ENCODE measurements at places on chromosomes 1 and 21.

DNA sequence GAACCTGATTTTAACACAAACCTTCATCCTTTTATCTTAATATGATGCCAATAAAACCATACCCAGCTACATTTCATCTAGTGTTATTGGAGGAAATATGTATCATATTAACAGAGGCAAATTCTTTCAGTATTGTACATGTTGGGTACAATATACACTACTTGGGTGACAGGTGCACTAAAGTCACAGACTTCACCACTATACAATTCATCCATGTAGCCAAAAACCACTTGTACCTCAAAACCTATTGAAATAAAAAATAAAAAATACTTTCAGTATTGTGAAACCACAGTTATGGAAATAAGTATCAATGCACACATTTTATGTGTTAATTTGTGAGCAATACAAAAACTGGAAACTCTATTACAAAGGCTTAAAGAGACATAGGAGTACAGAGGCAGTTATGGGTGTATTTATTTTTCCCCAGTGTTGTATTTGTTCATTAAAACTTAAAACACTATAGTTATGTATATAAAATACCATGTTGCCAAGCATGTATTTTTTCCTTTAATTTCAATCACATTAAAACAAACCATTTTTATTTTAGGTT lies 25.1 kb upstream of the GPR88 start:
- no peak for DNase-seq

DNA sequence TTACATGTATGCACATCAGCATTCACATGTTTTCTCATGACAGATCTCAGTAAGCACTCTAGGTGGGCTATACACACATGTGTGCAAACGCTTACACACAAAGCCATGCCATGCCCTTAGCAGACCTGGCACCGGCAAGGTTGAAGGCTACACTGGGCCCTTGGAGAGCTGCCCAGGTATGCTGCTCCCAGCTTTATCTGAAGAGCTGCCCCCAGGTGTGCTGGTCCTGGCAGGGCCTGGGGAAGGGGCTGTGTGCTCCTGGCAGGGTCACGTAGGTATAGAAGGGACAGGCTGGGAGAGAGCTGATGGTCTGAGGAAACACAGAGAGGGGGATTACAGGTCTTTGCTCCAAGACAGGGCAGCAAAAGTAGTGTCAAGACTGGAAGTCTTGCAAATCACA lies 146.7 kb upstream of the VANGL1 start:
- no peak for DNase-seq

DNA sequence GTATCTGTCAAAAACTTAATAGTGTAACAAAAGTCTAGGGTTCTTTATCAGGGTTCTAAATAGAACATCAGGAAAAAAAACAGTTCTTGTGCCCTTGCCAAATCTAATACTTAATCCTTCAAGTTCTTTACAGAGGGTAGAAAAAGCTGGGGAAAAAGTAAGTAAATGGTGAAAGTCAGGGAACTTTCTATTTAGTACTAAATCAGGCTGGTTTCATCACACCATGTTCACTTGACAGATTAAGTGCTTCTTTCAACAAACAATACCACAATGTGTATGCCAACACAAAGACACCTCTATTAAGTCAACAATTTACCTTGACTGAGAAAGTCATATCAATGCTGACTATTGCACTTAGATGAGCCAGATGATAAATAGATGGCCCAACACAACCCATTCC lies 9.7 kb downstream of the DBT start:
- DNase-seq: no peak

DNA sequence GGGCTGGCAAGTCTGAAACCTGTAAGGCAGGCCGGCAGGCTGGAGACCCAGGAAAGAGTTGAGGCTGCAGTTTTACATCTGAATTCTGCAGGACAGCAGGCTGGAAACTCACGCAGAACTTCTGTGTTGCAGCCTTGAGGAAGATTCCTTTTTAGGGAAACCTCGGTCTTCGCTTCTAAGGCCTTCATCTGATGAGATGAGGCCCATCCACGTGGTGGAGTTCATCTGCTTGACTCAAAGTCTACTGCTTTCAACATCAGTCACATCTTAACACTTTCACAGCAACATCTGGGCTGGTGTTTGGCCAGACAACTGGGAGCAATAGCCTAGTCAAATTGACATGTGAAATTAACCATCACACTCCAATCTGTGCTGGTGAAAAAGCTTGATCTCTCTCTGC lies 57.1 kb downstream of the EVA1C start:
- no peak for DNase-seq

DNA sequence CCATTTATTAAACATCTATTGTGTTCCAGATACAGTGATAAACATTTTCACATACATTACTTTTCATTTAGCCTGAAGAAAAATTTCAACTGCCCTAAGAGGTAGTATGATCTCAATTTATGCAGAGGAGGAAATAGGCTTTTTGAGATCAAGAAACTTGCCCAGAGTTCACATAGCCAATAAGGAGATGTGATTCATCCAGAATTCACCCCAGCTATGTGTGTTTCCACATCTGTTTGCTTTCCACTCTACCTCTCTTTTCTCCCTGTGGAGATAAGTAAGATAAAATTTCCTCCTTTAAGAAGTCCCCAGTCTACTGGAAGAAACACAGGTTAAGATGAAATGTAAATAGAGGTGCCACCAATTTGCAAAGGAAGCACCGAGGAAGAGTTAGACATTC lies 199.7 kb upstream of the C8B start:
- no peak for DNase-seq

GRCh38 chr1:224867715-224868114 lies 61.8 kb upstream of the DNAH14 start:
- no peak for DNase-seq

GRCh38 chr1:34712007-34712688 lies 42.7 kb upstream of the GJB5 start:
- DNase-seq: no peak

GRCh38 chr1:88890791-88891317 lies 513 bp downstream of the GTF2B start:
- DNase-seq: no peak

DNA sequence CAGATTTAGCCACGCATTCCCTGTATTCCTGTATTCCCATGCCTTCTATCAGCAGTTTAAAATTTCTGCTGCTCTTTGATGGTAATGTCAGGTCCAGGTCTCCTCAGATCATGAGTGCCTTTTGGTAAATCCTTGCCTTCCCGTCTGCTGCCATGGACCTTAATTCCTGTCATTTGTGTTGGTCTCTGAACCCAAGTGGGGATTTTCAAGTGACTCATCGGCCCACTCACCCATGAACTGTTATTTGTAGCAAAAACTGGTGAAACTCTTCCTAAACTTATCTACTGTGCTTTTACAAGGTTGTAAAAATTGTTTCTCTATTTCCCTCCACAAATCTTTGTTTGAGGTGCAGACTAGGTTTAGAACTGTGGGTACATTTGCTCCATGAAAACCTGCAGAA lies 47.4 kb downstream of the ACTN2 start:
- DNase-seq: no peak

DNA sequence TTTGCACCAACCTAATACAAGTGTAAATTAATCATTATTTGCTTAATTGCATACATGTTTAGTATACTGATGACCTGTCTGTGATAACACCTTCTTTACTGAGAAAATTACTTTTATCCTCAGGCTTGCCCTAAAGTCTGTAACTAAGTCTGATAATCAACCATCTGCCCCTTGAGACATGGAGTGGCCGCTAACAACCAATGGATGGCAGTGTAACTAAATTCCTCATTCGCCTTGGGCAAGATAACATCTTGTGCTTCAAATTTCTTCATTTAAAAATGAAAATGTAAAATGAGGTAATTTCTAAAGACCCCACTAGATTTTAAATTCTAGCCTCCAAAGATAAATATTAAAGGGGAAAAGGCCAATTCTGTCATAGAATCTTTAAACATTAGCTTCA lies 85.1 kb downstream of the ENAH start:
- DNase-seq: no peak

GRCh38 chr21:15935530-15935929 lies 205.7 kb downstream of the USP25 start:
- no peak for DNase-seq

DNA sequence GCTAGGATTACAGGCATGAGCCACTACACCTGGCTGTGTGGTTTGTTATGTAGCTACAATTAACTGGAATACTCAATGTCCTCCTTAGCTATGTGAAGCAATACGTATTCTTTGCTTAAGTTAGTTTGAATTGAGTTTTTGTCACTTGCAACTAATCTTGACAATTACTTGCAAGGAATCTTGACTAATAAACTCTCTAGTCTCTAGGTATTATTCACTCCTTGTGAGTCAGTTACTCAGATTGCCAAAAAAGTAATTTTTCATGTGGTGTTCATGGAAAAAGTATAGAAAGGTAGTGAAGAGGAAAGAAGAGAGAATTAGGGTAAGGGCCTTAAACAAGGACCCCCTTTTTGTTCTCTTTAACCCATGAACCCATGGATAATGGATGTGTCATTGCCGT lies 7.6 kb upstream of the SNX27 start:
- no peak for DNase-seq

- DNase-seq: no peak
These were observed 69.1 kb downstream of the KAZN start for GRCh38 chr1:14667651-14667984.

DNA sequence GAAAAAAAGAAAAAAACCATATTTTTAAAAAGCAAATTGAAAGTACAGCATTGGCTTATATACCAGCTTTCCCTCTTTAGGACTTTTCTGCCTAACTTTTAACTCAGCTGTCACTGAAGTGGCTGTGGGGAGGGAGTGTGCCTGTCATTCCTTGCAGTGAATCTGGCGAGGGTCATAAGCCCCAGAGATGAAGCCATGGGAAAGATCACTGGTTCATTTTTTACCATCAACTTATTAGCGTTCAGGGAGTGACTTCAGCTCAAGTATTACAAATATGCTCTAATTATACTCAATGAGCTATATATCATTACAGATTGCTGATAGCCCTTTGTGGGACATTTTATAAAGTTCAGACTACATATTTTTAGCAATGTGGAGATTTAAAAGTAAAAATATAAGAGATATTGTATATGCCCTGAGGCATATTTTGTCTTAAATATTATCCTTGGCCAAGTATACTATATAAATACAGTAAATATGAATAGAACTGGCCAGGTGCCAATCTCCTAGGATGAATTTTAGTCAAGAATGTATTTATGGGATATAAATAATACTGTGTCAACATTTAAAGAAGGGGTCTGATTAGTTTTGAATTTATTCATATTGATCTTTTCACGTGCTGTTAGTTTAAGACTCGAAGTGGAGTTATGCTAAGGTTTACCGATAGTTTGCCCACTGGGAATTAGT lies 4.4 kb downstream of the TGFB2 start:
- DNase-seq: no peak

DNA sequence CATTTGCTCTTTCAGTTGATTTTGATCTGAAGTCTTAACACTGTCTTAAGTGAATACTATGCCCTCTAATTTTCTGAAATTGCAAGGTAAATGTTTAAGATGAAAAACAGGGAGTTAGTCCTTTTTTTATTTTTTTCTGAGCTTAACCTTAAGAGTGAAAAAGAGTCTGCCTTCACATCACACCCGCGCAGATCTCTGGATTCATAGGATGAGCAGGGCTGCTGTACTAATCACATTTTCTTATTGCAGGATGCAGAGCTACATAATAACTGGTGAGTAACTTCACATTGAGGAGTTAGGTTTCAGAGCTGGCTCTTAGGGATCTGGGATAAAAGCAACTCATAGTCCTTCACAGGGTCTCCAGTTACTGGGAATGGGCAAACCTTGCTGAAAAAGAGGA lies 188.7 kb upstream of the ATP1B1 start:
- no peak for DNase-seq

DNA sequence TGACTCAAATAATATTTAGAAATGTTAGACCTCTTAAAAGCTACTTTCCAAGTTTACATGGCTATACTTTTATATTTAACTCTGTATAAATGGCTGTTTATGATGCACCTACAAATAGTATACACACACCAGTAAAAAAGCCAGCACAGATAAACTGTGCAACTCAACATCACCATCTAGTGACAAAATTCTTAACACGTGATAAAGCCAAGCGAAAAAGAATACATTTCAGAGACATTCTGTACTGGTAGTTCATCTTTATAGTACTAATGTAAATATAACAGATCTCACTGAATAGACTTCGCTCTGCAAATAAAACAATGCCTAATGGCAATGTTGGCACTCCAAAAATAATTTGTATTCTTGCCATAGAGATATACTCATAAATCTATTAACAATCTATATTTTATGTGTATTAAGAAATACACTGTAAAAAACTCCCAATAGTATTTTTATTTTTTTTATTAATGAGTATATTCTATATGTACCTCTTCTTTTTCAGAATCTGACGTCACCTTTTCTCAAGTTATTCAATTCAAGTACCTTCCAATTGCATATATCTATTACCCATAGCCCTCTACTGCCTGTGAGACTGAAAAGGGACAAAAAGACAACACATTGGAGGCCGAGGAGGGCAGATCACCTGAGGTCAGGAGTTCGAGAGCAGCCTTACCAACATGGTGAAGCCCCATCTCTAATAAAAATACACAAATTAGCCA lies 100.2 kb downstream of the DPYD start:
- no peak for DNase-seq

DNA sequence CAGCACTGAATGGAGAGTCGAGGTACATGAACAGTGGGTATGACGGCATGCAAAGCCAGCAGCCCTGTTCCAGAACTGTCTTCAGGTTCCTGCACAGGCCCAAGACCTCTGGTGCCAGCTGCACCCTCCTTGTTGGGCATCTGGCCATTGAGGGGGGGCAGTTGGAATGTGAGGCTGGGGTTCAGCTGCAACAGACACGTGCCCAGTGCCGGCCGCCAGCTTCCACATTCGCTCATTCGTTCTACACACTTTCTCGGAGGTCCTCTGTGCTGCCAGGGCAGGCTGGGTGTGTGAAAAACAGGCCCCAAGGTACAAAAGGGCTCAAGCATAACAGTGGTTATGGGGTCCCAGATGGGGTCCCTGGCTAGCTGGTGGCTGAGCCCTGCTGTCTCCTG lies 37.9 kb upstream of the SLC19A1 start:
- DNase-seq: no peak

DNA sequence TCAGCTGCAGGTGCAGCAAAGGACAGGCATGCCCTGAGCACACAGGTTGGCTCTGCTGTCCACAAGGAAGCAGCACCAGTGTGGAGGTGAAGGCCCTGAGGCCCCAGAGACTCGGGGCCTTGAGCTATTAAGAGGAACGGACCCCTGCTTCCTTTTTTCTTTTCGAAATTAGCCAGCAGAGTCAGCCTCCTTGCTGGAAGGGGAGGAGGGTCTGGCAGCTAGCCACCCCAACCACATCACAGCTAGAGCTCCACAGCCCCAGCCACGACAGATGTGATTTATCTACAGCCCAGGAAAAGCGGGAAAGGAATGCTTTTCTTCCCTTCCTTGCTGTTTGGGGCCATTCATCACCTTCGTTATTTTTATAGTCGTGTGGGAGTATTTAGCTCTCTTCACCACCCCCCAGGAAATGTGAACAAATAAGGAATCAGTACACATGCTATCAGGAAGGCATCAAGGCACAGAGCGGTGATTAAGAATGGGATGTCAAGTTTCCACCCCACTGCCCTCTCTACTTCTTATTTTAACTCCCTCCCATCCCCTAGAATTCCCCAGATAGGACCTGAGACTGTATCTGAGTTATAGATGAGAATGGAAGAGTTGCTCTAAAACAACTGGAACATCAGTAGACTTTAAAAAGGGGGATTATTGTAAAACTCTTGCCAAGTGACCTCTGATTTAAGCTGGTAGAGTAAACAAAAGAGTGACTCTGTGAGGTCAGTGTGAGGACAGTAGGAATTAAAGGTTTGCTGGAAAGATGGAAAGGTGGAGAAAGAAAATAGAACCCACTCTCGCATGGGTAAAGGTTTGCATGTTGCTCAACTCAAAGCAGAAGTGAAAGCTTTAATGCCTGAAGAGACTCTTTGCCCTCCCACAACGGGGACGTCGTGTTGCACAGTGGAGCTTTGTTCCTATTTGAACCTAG lies 224.7 kb upstream of the GJB5 start:
- DNase-seq: no peak

GRCh38 chr1:46218443-46218842 lies 15.3 kb downstream of the LURAP1 start:
- no peak for DNase-seq

Measured in stimulated activated CD8-positive, alpha-beta memory T cell treated with anti-CD3 and anti-CD28 coated beads, Interleukin-4, amount 100 ng/mL, for 1 hour (primary cell).